ENCODE measurements at places on chromosomes 5 and 9.

- DNase-seq, result no peak
These were observed 46.1 kb upstream of the CLPTM1L start for GRCh38 chr5:1390861-1391600.

GRCh38 chr9:78311075-78311474 is 14.2 kb downstream of the PSAT1 start:
- no peak for DNase-seq

DNA sequence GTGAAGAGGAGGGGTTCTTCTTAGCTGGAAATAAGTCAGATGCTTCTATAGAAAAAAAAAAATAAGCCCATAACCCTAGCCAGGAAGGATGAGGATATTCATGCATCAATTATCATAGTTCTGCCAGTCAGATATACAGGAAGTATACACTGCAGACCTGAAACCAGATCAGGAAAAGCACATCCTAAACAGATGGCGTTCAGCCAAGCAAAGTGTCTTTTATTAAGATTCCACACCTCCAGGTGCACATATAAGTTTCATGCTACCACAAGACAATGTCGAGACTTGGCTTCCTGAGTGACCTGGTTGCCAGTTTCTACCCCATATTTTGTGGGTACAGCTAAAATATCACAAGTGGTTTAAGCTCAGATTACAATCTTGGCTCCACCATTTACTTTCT is 108.3 kb downstream of the CETN3 start:
- no peak for DNase-seq

GRCh38 chr5:41925555-41925951 is 472 bp downstream of the FBXO4 start:
- no peak for DNase-seq

- no peak for DNase-seq
These were observed 98.7 kb downstream of the RAPGEF6 start for GRCh38 chr5:131536211-131536826.
